ENCODE measurements at places on chromosomes 11 and 22.
A peak's percentile ranks its signal among the peaks of the same experiment; 100 is the strongest.

GRCh38 chr22:44160421-44160820 lies 20.3 kb upstream of the PARVG start:
- DNase-seq = no peak

- peak; percentile 42 for DNase-seq
Measured at GRCh38 chr22:22576244-22576988, 17.4 kb upstream of the PRAME start.

- DNase-seq = no peak
Measured at GRCh38 chr11:10378362-10378761, 73.5 kb downstream of the ADM start.

- no peak for DNase-seq
Measured at GRCh38 chr11:66784575-66784974, 55.6 kb upstream of the SPTBN2 start.

DNA sequence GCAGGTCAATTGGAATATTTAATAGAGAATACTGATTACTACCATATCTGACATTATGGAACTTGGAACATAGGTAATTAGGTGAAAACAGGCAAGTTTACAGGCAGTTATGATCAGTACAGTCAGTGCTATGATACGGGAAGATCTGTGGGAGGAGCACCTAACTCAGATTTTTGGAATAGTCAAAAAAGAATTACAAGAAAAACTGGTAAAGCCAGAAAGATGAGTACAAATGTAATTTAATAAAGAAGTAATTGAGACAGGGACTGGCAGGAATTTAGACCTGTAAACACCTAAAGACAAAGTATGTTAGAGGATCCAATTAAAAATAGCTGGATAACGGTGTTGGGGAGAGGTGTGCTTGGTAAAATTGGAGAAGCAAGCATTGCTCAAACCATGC lies 206.5 kb upstream of the ANO5 start:
- no peak for DNase-seq

DNA sequence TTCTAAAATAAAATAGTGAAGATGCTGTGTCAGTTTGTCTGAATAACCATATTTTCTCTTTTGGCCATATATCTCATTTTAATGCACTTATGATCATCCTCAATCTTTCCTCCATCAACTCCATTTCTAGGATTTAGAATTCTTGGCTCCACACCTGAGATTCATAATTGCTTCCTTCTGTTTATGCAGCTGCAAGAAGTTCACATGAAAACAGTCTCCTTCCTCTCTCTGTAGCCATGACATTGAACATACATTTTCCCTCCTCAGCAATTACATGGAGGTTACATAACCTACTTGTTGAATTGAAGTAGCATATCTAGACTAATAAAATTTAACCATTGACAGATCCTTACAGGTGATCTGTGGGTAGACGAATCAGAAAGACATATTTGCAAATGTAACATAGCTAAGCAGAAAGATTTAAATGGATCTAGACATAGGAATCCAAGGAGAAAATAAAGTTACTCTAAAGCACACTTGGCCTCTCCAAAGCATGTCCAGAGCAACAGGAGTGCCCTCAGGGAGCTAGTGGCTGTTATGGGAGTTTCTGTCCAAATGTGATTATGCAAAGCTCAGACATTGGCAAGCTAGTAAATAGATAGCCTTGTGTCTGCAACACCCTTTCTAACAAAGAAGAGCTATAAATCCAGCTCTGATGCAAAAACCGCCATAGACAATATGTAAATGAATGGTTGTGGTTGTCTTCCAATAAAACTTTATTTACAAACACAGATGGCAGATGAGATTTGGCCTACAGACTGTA lies 119.9 kb upstream of the MPPED2 start:
- no peak for DNase-seq

All from activated CD4-positive, alpha-beta T cell treated with anti-CD3 and anti-CD28 coated beads, Interleukin-2, Interleukin-6, amounts not matched to agents 100 ng/mL and 50 ng/mL, durations not matched to agents 16 hours and 8 hours (primary cell).